ENCODE measurements at places on chromosomes 13 and 19.

GRCh38 chr13:110001670-110002275 lies 215.4 kb upstream of the IRS2 start:
- peak; percentile 71 for DNase-seq

DNA sequence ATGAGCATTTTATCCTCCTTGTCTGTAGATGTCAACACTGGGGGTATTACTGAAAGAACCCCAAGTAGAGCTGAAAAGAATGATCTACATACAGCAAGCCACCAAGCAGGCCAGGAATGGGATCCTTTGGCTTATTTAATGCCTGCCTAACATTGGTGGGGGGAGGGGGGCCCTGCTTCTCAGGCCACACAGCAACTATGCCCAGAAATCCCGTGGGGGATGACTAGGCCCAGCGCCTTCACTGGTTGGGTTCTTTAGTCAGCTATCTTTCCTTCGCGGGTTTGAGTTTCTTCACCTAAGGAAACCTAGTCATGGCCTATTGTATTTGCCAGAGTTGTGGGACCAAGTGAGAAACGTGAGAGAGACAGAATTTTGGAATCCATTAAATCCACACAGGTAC lies 80.5 kb downstream of the CCNA1 start:
- DNase-seq: no peak

DNA sequence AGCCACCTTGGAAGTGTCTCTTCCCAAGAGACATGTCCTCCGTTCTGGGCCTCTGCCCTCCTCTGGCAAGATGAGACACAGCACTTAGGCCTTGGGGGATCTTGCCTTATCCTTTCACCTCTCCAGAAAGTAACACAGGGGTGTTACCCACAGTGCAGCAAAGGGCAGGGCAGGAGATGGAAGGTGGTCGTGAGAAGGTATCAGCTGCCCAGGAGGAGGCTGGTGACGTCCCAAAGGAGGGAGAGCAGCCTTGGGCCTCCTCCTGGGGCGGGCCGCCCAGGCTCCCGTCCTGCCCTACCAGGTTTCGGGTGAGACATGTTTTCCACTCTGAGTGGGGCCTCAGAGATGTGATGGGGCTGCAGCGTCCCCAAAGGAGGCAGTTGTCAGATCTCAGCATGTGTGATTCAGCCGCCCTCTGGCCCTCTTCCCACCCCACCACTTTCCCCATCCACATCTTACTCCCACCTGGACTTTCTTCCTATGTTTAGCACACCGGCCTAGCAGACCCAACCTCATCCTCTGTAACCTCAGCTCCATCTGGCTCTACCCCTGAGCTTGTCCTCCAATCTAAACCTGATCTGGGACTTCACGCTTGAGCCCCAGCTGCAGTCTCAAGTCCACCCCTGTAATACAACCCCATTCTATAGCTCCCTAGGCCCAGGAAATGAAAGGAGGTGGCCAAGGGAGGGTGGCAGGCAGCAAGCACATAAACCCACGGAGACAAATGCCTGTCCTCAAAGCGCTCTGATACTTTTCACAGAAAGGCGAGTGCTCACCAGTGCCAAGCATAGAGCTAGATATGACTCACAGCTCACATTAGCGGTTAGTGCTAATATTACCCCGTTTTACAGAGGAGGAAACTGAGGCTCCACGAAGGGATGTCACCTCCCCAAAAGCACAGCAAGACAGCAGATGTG lies 9.3 kb downstream of the POU2F2 start:
- DNase-seq: no peak

- peak; percentile 35 for DNase-seq
Measured at GRCh38 chr19:48992581-48993174, 431 bp downstream of the GYS1 start.

DNA sequence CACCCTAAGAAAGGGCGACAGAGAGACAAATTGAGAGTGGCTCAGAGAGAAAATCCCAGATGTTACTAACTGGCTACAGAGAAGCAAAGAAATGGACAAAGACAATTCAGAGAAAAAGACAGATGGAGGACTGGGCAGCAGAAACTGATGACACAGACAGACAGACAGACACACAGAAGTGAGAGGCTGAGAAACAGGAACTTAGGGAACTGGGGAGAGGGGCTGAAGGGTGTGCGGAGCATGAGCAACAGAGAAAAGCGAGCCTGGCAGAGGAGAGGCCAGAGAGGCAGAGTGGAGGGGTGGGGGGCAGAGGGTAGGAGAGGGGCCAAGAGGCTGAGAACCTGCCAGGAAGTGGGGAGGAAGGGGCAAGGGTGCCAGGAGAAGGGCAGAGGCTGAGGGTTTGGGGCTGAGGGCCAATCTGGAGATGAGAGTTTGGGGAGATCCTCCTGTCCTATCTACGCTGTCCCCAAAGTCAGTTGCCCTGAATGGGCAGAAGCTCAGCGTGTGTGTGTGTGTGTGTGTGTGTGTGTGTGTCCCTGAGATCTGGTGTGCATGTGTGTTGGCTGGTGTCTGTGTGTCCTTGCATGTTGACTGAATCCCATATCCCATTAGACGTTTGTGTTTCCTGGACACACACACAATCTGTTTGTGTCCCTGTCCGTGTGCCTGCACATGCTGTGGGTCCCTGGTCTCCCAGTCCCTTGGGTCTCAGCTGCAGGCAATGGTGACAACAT lies 5.6 kb upstream of the ERFL start:
- no peak for DNase-seq

GRCh38 chr19:47296036-47296435 lies 13.6 kb upstream of the C5AR1 start:
- DNase-seq: peak; percentile 96

DNA sequence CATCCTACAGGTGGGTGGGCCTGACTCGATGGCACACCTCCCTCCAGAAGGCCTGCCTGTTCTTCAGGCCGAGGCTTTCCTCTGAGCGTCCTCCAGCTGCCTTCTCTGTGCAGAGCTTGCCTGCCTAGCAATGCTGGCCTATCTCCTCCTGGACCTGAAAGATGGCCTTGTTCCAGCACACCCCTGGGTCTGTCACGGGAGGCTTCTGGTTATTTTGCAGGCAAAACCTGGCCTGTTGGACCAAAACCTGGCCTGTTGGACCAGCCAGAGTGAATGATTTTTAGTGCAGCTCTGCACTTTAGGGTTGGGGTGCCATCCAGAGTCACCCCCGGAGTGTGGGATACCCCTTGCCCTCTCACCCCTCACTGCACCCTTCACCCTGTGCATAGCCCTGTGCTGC lies 128.4 kb downstream of the KATNAL1 start:
- no peak for DNase-seq
